ENCODE measurements at places on chromosomes 1 and 21.

DNA sequence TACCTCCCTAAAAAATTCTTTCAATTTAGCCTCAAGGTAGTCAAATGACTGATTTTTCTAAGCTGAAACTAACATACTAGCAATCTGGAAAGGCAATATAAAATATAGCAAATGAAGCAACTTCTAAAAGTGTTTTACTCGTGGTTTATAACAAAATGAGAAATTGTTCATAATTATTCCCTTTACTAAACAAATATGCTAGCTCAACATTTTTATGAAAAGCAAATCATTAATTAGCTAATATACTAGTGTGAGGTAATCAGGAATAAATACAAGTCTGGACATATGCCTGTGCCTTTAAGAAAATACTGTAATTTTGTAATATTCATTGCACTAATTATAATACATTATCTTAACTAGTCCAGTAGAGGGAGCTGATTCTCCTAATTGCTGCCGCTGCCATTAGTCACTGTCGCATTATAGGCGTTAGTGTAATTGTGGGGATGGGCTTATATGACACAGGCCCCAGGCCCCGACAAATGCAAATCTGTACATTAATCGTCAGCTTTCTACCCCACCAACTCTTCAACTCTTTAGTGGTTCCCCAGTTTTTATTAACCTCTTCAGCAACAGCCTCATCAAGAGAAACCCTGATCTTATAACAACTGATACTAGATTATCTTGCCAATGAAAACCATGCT lies 160.9 kb downstream of the GABPA start:
- DNase-seq, result peak; percentile 75

- peak; percentile 46 for DNase-seq
These were observed 689.6 kb downstream of the USP25 start for GRCh38 chr21:16419188-16419921.

DNA sequence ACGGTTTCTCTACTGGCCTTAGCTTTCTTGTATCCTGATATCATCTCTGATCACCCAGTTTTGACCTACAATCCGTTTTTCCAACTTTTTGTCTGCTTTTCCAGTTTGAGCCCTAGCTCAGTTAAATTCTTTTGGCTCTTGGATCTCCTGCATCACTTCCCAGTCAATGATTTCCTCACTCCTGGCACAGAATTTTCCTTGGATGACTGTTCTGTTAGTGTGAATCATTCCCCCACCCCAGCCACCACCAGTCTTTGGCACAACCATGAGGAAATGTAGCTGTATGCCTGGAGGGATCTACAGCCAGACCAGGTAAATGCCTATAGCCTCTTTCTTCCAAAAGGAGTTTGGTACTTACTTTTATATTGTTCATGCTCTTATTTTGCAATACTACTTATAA lies 187.2 kb upstream of the PTGFR start:
- DNase-seq, result no peak

- DNase-seq, result no peak
These were observed 90.5 kb upstream of the ZP4 start for GRCh38 chr1:237981223-237981622.

DNA sequence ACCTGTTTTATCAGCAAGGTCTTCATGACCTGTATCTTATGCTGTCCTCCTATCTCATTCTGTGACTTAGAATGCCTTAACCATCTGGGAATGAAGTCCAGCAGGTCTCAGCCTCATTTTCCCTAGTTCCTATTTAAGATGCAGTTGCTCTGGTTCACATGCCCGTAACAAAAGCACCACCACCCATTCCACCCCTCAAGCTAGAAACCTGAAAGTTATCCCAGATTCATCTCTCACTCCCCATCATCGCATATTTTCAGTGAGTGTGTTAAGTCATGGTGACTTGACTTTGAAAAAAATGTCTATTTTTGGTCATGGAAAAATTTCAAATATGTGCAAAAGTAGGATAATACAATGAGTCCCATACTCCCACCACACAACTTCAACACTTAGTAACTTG lies 11.7 kb downstream of the HMGN2 start:
- no peak for DNase-seq

GRCh38 chr1:68585351-68585750 lies 88.5 kb upstream of the DEPDC1 start:
- no peak for DNase-seq

GRCh38 chr1:6811583-6811982 lies 26.3 kb downstream of the CAMTA1 start:
- DNase-seq, result no peak

GRCh38 chr1:32861904-32862695 lies 8.6 kb downstream of the FNDC5 start:
- no peak for DNase-seq

DNA sequence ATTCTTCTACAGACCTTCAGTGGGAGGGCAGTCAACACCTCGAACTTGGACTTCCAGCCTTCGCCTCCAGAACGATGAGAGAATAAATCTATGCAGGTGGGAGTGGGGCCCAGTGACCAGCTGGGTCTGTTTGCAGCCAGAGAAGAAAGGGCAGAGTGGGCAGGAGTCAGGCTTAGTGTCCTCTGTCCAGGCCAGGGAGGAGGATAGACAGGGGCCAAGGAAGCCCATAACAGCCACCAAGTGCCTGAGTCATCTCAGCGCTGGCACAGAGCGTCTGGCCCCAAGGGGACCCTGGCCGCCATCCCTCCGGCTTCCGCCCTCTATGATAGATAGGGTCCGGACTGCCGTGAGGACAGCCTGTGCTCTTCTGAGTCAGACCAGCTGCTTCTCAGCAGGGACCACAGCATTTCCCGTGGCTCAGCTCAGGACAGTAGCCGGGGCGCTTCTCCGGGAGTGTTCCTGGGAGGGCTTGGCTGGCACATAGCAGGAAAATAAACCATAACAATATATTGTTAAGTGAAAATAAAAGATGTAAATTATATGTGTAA lies 133.1 kb upstream of the C1orf174 start:
- DNase-seq, result no peak

DNA sequence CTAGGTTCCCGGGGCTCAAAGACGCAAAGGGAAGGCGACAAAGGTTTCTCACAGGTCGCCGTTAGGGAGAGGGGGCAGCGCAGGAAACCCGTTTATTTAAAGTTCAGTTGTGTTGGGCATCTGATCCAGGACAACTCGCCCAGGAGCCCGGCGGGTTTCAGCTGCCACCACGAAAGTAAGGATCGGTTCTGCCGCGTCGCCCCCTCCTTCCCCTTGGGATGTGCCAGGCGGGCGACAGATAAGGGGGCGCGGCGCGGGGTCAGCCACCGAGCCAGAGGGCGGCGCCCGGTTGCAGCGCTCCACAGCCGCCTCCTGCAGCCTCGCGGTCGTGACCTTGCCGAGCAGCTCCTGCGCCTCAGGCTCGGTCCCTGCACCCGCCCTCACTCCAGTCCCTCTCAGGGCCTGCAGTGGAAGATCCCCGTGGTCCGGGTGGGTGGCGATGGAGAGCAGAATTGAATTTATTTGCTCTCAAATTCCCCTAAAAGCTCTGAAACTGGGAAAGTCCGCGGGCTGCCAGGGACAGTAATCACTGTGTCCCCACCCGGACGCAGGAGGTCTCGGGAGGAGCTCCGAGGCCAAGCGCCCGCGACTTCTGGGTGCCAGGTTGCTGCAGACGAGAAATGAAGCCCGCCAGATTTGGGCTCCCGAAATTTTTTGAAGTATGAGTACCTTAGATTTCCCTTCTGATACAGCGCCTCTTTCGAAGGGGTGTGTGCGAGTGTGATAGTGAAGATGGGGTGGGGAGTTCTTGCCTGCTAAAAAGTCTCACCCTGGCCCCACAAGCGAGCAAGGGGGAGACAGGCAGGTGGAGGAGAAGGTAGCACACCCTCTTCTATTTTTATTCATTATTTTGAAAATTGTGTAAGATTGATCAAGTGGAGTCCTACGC lies 28.4 kb upstream of the NFIA start:
- peak; percentile 82 for DNase-seq

GRCh38 chr1:246906833-246907232 lies 24.9 kb downstream of the AHCTF1 start:
- no peak for DNase-seq

GRCh38 chr1:156859523-156860112 lies 701 bp upstream of the INSRR start:
- DNase-seq, result no peak

GRCh38 chr1:219120624-219121544 lies 52.8 kb upstream of the LYPLAL1 start:
- peak; percentile 40 for DNase-seq

DNA sequence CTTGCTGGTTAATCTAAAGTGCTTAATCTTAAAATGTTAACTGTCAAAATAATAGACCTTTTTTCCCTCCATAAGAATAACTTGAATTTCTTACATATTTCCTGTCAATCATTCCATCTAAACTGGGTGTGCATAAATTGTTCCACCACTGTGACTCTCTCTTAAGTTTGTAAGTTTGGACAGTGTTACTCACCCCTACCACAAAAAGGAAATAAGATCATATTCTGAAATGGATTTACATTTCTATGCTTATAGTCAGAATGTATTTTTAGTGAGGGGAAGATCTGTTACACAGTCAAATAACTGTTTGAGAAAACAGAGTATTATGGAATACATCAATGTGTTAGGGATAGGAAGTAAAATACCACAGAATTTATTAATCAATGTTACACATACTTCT lies 109.6 kb upstream of the DPYD start:
- DNase-seq, result no peak

GRCh38 chr1:174871886-174872285 lies 127.9 kb upstream of the CACYBP start:
- DNase-seq, result no peak

- no peak for DNase-seq
These were observed 29.8 kb upstream of the ZBTB21 start for GRCh38 chr21:42039911-42040351.

GRCh38 chr1:246020211-246020954 lies 486.7 kb downstream of the SMYD3 start:
- DNase-seq, result peak; percentile 67

GRCh38 chr1:75615613-75616435 lies 4.9 kb upstream of the SLC44A5 start:
- peak; percentile 33 for DNase-seq

DNA sequence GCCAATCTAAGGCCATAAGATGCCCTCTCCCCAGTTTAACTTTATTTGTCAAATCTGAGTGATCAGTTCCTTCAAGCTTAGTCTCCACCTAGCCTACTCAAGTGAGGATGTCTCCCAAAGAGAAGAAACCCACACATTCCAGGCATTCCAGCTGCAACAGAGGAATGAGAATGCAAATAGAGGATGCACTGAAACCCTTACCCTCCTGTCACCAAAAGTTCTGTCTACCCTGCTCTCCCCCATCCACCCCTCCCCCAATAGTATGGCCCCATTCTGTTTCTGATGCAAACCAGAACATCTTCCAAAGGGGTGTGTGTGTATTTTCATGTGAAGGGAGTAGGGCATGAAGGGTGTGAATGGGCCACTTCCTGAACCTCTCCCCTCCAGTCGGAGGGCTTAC lies 3.0 kb downstream of the DUSP23 start:
- no peak for DNase-seq

GRCh38 chr1:161902182-161902581 lies 121.5 kb downstream of the OLFML2B start:
- no peak for DNase-seq

GRCh38 chr1:189851806-189852367 lies 625.8 kb downstream of the BRINP3 start:
- no peak for DNase-seq

GRCh38 chr1:52592637-52593323 lies 9.4 kb upstream of the GPX7 start:
- DNase-seq, result no peak

GRCh38 chr1:232368821-232369321 lies 261.1 kb downstream of the SIPA1L2 start:
- no peak for DNase-seq

- DNase-seq, result peak; percentile 53
These were observed 18.5 kb upstream of the SAMD11 start for GRCh38 chr1:905071-905749.

GRCh38 chr1:182803846-182804245 lies 14.3 kb downstream of the NPL start:
- no peak for DNase-seq

GRCh38 chr1:32713081-32713480 lies 10.5 kb upstream of the SYNC start:
- DNase-seq, result no peak

- no peak for DNase-seq
These were observed 60.3 kb upstream of the RGS18 start for GRCh38 chr1:192098001-192098400.

GRCh38 chr1:19424651-19425570 lies 60.4 kb downstream of the CAPZB start:
- DNase-seq, result no peak

DNA sequence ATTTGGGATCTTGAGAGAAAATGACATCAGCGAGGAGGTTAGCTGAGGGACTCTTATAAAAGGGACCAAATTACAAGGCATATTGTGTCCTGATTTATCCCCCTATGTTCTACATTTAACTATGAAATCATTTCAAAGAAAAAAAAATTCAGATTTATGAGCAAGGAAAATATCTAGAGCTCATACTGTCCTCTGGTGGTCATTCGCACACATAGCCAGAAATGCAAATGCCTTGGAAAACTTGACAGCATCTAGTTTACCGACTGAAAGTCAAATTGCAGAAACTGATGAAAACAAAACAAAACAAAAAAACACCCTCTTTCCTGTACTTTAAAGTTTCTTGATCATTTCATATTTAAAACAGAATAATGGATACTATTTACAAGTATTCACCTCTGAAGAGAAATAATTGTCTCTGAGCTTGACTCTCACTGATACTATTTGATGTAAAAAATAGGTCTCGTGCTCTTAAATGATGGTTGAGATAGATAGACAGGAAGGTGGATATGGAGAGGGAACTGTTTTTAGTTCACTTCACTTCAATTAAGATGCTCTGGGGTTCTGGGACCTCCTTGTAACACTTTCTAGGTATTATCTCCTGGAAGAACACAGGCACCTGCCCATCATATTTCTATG lies 253.8 kb downstream of the PCP4 start:
- peak; percentile 45 for DNase-seq

DNA sequence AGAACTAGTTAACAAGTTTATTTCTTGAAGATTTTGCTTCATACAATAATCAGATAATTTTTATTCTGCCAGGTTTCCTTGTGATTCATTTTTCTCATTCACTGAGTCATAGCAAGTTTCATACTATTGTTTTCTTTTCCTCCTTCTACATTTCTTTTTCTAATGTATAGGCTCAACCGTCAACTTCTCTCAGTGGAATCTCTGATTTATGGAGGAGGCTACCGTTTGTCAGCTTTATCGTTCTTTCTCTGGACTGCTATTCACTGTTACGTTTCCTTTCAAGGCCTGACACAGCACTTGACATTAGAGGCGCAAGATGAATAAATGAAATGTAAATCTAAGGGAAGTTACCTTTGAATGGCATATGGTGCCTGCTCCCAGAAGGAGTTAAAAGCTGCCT lies 284.3 kb upstream of the NR5A2 start:
- no peak for DNase-seq
